ENCODE measurements at places on chromosomes 7 and 10.

DNA sequence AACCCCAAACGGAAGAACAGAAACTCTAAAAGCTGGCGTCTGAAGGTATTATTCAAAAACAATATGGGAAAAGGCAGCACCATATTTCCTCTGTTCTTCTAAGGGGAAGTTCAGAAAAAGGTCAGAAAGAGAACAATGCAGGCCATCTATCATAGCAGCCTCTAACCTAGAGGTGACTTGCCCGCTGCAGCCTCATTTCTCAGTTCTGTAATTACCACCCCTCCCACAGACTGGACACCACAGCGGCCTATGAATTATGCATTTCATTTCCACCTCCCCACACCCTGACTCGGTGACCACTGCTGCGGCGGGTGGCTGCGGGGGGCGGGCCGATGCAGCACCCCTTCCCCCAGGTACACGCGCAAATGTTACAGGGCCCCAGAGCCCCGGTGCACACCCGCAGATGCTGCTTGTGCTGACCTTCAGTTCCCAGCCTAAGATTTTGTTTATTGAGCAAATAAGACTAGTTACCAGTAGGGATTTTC is 125.5 kb downstream of the CLEC2L start:
- DNase-seq: no peak

- DNase-seq: no peak
These were observed 353.6 kb upstream of the AUTS2 start for GRCh38 chr7:69244701-69245100.

DNA sequence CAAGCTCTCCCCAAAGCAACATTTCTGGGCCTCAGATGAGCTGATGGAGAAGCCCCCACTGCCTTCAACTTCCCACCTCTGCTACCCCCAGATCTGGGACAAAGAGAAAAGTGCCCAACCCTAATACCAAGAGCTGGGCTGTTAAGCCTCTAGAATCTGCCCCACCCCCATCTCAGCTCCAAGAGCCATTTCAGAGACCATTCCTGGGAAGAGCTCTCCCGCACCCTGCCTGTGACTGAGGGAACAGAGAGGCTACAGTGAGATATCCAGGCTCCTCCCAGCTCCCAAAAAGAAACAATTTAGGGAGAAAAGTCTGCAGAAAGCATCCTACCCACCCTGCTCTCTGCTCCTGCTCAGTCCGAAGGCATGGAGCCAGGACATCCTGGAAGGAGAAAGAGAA is 2.5 kb upstream of the KCNH2 start:
- DNase-seq: no peak

- no peak for DNase-seq
These were observed 119.0 kb downstream of the BICC1 start for GRCh38 chr10:58631715-58632114.
